ENCODE measurements at places on chromosomes 11 and 22. TPM values are rescaled to one million over a fixed set of nuclear protein-coding genes. Genes with fewer than 3 reads are reported as not detected.

P4HA3 gene
- polyA plus RNA-seq, result not detected

SLC22A25 gene
- not detected for polyA plus RNA-seq

MAJIN gene
- polyA plus RNA-seq, result not detected

SLC17A6 gene
- polyA plus RNA-seq, result 4.3 TPM

TYR gene
- not detected for polyA plus RNA-seq

PDE3B gene
- polyA plus RNA-seq, result 13.1 TPM

OR5I1 gene
- polyA plus RNA-seq, result not detected

KCNK7 gene
- polyA plus RNA-seq, result 1.1 TPM

RIMBP3C gene
- 0.07 TPM for polyA plus RNA-seq

ZP1 gene
- polyA plus RNA-seq, result 1.5 TPM

TRIM48 gene
- not detected for polyA plus RNA-seq

NRXN2 gene
- polyA plus RNA-seq, result 68.0 TPM

CD44 gene
- polyA plus RNA-seq, result 0.77 TPM
